ENCODE measurements at places on chromosomes 7 and 10.

DNA sequence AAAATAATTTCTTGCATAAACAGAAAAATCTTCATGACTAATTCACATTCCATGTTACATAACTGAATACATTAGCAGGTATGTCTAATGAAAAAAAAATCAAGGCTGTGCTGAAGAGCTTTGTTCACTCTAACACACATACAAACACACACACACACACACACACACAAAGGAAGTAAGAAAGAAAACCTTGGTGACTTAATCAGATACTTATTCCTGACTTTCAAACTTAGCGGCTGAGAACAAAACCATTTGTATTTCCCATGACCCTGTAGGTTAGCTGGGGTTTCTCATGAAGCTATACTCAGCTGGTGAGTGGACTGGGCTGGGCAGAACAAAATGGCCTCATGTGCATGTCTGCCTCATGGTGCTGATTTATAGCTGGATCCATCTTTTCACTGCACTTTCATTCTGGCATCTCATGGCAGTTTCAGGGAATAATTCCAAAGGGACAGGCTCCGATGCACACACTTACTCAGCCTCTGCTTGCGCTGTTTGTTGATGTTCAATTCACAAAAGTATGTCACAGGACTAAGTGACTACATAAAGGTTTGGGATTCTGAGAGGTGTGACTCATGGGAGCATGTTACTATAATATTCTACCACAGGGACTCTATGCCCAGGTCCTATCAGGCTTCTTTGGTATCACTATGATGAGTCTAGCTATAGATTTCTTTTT, 161.2 kb downstream of the PCLO start:
- peak; percentile 57 for DNase-seq

DNA sequence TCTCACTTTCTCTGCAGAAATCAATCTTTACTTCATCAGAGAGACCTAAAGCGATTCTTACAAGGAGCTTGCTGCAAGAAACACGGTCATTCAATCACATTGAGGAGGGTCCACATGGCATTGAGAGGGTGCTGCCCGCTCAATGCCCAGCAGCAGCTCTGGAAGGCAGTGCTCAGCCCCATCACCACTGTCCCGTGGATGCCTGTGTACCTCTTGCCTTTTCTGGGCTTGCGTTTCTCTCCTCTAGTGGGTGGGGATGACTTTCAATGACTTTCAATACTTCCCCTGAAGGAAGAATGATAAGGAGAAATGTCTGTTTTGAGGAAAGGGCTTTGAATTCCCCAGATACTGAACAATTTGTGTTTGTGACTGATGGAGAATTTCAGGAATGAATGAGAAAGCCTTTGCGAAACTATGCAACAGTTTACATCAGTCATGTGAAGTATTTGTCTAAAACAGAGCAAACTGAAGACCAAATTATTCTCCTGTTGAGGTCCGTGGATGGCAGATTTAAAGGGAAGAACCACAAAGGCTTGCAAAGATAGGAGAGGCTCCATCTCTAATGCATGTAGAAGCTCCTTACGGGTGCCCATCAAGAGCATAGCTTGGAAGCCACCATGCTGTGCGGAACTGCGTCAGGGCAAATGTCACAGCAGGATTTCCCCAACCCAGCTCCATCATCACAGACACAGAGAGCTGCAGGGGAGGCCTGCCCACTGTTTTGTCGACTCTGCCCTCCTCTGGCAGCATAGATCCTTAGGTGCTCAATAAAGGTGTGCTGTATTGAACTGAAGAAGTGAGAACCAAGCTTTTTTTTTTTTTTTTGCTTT, 6.6 kb upstream of the ZNF22 start:
- no peak for DNase-seq

DNA sequence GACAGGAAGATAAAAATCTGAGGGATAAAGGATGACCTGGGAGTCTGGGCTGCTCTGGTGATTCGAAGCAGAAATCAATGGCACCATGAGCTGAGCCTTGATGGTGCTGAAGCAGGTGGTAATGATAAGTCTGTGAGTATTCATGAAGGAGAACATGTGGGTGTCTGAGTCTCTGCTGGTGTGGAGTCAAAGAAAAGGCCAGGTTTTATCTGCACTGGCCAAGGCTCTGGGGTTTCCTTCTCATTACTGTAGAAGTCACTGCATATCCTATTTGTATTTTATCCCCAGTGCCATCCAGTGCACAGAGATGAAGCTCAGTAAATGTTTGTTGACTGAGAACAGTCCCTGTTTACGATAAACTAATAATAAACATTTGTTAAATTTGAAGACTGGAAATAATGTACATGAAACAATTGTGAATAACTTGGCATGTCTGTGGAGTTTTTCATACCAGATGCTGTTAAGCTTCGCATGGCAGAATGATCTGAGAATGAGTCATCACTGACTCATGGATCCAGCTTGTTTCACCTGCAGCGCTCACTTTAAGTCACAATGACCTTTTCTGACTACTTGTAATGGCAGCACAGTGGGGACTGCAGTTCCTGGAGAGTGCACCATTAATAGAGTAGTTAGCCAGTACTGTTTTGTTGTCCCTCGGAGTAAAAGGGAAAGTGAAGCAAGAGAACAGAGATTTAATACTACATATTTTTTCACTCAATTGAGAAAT, 538.5 kb downstream of the HTR7 start:
- peak; percentile 90 for DNase-seq

GRCh38 chr10:132107949-132108877, 42.5 kb downstream of the JAKMIP3 start:
- DNase-seq = no peak

DNA sequence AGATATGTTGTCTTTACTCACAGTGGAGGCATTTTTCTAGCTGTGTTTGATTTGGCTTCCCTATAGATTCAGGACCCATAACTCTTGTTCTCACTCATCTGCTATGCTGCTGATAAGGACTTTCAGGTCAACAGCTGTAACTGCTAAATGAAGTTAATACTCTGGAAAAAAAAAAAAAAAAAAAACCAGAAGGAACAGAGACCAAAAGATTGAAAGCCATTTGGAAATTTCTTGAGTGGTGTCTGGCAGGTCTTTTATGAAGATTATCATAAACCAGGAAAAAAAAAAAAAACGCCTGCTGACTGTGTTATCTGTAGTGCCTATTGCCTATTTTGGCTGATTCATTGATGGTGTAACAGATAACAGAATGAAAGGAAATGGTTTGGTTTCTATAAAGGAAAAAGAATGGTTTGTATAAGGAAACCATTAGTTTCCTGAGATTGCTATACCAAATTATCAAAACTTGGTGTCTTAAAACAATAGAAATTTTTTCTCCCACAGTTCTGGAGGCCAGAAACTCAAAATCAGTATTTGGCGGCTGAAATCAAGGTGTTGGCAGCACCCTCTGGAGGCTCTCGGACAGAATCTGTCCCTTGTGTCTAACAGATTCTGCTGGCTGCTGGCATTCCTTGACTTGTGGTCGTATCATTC, 60.5 kb upstream of the BET1 start:
- DNase-seq = peak; percentile 57

DNA sequence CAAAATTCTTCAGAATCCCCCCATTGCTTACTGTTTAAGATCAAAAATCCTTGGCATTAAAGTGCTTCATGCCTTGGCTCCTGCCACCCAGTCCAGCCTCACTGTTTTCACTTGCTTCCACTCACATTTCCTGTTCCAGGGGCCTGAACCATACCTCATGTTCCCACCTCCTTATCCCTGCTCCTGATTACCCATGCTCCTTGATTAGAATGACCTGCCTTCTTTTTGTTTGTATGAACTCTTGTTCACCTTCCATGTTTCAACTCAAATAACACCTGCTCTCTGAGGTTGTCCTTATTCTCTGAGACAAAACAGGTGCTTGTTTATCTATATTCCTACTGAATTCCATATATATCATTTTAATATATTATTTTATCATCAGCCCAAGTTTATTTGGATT, 77.1 kb upstream of the VSTM2A start:
- no peak for DNase-seq
